Activated T-cell treated with anti-CD3 and anti-CD28 coated beads, Interleukin-2, amount 50 U/mL, for 48 hours (primary cell): ENCODE measurements at places on chromosomes 12 and 14.

GRCh38 chr12:104360157-104360556, 56.6 kb downstream of the EID3 start:
- no peak for DNase-seq

- DNase-seq = no peak
These were observed 45.1 kb upstream of the GRIN2B start for GRCh38 chr12:14026537-14026936.

- no peak for DNase-seq
These were observed 79.0 kb downstream of the PITPNM2 start for GRCh38 chr12:123071857-123072256.

DNA sequence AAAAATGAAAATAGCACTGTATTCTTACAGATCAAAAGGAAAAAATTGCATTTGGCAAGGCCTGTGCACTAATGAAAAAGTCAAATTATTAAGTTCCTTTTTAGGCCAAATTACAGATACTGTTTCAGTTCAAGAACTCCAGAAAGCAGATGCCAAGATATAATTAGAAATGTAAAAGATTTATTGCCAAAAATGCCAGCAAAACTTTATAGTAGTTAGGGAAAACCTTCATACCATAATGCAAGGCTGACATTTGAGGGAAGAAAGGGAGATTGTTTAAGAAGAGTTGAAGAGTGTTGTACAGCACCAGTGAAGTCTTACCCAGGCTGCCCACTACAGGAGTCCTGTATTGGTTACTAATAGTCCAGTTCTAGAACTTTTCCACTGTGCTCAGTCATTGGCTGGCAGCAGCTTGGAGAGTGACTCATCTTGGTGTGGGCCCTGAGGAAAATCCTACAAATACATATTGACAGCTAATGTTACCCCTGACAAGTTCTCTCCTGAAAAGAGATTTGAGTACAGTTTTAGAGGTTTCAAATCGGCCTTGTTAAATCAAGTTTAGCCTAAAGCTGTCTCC, 600.4 kb downstream of the C12orf50 start:
- DNase-seq = no peak

GRCh38 chr12:16027002-16027401, 115.9 kb downstream of the DERA start:
- DNase-seq = no peak

- no peak for DNase-seq
These were observed 13.7 kb downstream of the PIGH start for GRCh38 chr14:67586369-67586768.

DNA sequence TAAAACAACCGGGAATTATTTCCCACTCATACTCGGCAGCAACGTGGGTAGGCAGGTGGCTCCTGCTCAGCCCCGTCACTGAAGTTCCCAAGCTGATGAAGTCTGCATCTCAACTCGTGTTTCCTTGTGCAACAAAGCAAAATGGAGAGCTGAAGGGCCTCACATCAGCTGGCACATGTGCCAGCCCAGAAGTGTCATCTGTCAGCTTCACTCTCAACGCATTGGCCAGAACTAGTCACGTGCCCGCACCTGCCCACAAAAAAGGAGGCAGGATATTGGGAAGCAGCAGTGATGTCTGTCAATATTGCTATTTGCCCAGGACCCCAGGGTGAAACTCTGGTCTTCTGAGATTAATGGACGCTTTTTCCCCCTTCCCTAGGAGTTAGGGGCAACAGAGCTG, 344.0 kb downstream of the BCL11B start:
- DNase-seq = no peak
